GM23338 (cell line): ENCODE measurements at places on chromosomes 3 and 15. TPM values are rescaled to one million over a fixed set of nuclear protein-coding genes. Genes with fewer than 3 reads are reported as not detected.

PRSS50 gene
- 1.4 and 1.5 TPM in 2 replicates for total RNA-seq

TPRG1 gene
- 0.35 and 1.7 TPM in 2 replicates for total RNA-seq

SEMA4B gene
- total RNA-seq = 41.2 and 48.2 TPM in 2 replicates

LYZL4 gene
- not detected in 2 replicates for total RNA-seq

DNA sequence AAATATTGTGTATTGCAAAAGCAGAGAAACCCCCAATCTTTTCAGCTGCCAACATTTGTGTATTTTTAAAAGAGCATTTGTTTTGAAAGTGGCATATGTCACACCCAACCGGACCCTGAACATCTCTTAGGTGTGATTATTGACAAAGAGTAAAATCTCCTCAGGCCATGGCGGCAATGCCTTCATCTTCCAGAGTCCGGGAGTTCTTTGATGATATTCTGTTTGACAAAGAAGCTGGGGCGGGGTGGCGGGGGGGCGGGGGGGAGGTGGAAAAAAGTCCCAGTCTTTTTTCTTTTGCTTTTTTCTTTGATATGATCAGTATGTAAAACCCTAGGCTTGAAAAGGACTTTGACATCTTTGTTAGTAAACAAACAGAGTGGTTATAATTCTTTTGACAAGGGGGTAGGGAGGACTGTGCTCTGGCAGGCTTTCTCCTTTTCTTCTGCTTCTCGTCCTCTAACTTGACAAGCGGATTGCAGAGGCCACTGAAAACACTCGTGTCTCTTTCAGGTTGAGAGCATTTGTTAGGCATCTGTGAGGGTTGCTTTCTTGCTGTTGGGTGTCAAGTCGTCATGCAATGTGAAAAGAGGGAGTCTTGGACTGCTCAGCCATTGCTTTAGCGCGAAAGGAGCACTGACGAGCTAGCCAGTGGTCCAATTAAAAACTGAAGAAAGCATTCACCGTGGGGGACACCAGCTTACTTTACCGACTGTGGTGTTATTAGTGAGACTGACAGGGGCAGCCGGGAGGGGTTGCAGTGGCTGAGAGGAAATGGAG, 243.2 kb downstream of the NSUN3 start:
- DNase-seq = peak; percentile 5

GRCh38 chr15:66387163-66388042, 691 bp downstream of the MAP2K1 start:
- peak; percentile 62 for DNase-seq

- no peak for DNase-seq
These were observed 75.2 kb downstream of the CGNL1 start for GRCh38 chr15:57451555-57451954.

DNA sequence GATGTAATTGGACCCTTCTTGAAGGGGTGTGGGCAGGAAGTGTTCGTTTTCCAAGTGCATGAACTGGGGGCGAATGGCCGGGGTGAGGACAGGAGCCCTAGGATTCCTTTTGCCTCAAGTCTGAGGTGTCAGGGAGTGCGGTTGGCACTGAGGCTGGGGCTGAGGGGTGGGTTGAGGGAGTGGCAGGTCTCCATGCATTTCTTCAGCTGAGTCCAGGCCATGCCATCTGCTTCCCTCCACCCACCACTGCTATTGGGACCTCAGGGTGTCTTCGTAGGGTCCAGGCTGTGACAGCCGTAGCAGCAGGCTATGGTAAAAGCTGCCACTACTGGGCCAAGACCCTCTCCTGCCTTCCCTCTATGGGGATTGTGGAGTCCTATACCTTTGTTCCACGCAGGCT, 25.6 kb upstream of the TSPAN3 start:
- no peak for DNase-seq

DNA sequence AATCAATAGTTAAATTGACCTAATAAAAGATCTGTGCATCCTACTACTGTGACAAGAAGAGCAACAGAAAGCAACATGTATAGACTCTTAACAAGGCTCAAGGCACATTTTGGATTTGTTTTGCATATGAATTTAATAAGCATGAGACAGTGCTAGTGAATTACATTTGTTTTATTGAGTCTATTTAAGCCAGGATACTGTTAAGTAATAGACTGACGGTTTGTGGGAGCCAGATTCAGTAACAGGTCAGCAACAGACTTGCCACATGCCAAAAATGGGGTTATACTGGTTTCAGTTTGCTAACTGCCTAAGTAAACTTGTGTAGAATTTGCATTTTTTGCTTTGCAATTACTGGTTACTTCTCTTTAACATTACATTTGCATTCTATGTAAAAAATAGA, 54.0 kb downstream of the MBNL1 start:
- DNase-seq = no peak
